Cardiac ventricle fibroblast (primary cell): ENCODE measurements at places on chromosomes 16 and 17. TPM values are rescaled to one million over a fixed set of nuclear protein-coding genes. Genes with fewer than 3 reads are reported as not detected.

AKAP10 gene
- 13.0 and 13.3 TPM in 2 replicates for total RNA-seq

ARSG gene
- 2.6 and 3.3 TPM in 2 replicates for total RNA-seq

KRT40 gene
- total RNA-seq: not detected in 2 replicates

KRTAP3-2 gene
- total RNA-seq: not detected in 2 replicates

SULT1A1 gene
- 28.6 and 35.3 TPM in 2 replicates for total RNA-seq

CIBAR2 gene
- total RNA-seq: not detected in 2 replicates

KCNJ18 gene
- total RNA-seq: not detected in 2 replicates

NUPR1 gene
- total RNA-seq: 40.7 and 57.5 TPM in 2 replicates

PRSS53 gene
- 1.2 and 3.2 TPM in 2 replicates for total RNA-seq

KRT27 gene
- not detected in 2 replicates for total RNA-seq

HASPIN gene
- total RNA-seq: 0.31 and 1.6 TPM in 2 replicates

ETV4 gene
- 2.5 and 3.8 TPM in 2 replicates for total RNA-seq

HCRT gene
- total RNA-seq: not detected in 2 replicates

C1QL1 gene
- total RNA-seq: 0.31 TPM in 1 of 2 replicates, not detected in the other

MYH1 gene
- 0.05 TPM in 1 of 2 replicates, not detected in the other for total RNA-seq

PDILT gene
- 0.19 and 1.1 TPM in 2 replicates for total RNA-seq

PIK3R5 gene
- not detected in 2 replicates for total RNA-seq
